Jurkat, Clone E6-1 (cell line): ENCODE measurements at places on chromosomes 1 and 21.
A peak's percentile ranks its signal among the peaks of the same experiment; 100 is the strongest.

DNA sequence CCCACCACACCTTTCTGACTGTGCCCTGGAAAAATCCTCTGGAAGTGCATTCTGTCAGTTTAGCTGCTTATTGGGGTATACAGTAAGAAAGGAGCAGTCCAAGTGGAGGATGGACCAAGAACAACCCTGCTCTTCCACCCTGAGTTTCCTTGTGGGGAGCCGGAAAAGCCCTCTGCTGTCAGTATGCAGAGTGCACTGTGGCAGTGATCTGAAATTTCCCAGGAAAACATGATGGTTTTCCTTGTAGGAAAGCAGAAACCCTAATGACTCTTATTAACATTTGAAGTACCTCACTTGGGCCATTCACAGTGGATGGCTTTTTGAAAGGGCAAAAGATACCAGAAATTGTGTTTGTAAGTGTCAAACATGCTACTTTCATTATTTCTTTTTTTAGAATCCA lies 20.5 kb downstream of the ELAVL4 start:
- DNase-seq: no peak

DNA sequence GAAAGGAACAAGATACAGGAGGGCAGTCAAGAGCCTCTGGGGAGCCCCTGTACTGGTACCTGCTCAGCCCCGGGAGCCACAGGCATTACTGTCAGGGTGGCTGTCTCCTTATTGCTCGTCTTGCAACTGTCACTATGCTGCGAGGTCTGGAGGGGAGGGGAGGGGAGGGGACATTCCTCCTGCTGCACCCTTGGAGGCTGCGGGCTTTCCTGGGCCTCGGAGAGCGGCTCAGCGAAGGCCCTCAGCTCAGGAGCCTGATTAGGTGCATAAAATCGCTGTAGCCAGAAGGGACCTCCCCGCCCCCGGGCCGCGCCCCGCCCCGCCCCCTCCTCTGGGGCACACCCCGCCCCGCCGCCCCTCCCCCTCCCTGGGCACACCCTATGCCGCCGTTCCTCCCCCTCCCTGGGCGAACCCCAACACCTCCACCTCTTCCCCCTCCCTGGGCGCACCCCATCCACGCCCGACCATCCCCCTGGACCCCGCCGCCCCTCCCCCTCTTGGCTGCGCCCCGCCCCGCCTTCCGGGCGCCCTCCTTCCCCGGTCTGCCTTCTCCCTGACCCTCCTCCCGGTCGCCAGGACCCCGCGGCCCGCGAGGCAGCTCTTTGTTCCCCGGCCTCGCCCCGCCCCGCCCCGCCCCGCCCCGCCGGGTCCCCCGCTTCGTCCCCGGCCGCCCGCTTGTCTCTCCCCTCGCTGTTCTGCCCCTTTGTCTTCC lies 35.5 kb downstream of the CACHD1 start:
- no peak for DNase-seq

DNA sequence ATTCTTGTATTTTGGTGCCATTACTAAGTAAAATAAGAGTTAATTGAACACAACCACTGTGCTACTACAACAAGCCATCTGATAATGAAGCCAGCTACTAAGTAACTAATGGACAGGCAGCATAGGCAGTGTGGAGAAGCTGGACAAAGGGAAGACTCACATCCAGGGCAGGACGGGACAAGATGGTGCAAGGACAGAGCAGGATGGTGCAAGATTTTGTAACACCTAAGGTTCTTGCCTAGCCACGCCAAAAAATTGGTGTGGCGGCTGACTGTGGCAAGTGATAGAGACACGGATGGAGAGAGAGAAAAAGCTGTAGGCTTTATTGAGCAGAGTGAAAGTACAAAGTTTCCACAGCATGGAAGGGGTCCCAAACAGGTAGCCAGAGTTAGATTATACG lies 114.0 kb upstream of the VANGL1 start:
- DNase-seq: no peak

DNA sequence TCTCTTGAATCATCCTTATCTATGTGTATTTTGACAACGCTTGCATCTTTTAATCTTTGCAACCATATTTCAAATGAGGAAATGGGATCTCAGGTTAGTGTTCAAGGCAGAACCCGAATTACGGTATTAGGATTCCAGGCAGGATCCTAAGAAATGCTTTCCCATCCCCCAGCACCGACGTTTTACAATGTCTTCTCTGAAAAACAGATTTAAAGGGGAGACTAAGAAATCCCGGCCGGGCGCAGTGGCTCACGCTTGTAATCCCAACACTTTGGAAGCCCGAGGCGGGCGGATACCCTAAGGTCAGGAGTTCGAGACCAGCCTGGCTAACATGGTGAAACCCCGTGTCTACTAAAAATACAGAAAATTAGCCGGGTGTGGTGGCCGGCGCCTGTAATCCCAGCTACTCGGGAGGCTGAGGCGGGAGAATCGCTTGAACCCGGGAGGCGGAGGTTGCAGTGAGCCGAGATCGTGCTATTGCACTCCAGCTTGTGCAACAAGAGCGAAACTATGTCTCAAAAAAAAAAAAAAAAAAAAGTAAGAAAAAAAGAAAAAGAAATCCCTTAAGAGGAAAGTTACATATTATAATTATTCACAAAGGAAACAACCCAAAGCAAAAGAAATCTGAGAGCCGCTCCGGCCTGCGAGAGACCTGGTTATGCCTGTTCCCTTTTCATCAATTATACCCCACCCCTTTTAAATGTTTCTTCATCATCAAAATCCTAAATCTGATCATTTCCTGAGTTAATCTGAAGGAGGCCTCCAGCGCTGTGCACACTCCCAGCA lies 801 bp upstream of the GORAB start:
- DNase-seq: no peak

- DNase-seq: no peak
Measured at GRCh38 chr1:1625404-1625775, 6.6 kb upstream of the MMP23B start.

DNA sequence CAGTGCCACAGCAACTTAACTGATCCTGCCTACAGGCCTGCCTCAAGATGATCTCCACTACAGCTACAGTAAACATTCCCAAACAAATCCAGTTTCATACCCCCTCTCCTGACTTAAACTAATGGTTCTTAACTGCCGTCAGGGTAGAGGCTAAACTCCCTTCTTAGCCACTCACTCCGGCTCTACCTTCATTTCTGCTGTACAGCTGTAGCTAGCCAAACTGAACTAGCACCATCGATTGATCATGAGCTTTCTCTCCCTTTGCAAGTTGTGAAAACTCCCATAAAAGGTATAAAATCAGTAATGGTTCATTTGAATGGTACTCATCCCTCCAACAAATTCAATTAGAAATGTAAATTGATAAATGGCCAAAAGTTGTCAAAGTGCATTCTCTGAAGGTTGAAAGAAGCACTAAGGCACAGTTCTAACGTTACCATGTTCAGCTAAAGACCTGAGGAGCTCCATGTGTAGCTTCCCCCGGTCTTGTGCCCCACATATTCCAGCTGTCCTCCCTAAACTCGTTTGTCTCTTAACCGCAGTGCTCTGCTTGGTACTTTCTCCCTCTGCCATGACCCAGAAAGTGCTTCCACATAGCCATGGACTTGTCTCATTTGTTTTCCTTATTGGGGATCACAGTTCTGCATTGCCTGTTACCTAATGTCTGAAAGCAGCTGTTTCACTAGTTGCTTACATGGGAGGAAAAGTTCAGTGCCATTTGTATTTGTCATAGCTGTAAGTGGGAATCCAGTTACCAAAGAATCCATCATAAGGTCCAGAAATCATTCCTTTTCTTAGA lies 49.8 kb downstream of the DHX9 start:
- DNase-seq: no peak

DNA sequence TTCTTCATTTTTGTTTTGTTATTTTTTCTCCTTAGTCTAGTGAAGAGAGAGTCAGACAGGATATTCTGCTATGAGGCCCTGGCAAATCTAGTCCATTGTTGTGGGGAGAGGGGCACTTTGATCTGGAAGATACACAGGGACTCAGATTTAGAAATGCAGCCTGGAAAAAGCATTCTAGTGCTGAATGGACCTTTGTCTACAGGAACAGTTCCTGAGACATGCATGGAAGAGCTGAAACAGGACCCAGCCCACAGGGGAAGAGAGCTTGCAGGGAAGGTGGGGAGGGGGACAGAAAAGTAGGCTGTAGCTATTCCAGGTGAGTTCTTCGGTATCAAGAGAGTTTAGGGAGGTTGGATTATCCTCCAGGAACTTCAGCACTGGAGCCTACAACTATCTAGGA lies 98.5 kb downstream of the AKT3 start:
- DNase-seq: no peak

DNA sequence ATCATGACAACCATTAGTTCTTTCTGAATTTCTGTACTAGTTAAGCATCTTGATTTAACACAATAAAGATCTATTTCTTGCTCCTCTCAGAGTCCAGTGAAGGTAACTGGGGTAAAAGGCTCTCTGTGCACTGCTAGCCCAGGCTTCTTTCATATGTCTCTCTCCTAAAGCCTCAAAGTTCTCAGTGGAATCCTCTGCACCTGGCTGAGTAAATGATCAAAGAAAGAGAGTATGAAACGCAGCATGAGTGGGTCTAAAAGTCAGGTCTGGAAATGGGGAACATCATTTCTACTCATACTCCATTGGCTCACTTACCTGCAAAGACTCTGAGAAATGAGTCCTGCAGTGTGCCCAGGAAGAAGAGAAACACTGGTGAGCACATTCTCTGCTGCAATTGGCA lies 418.5 kb downstream of the PTPRC start:
- DNase-seq: no peak

- DNase-seq: peak; percentile 11
Measured at GRCh38 chr1:237913345-237913744, 22.6 kb upstream of the ZP4 start.

GRCh38 chr1:90000934-90001676 lies 6.2 kb downstream of the ZNF326 start:
- DNase-seq: no peak

DNA sequence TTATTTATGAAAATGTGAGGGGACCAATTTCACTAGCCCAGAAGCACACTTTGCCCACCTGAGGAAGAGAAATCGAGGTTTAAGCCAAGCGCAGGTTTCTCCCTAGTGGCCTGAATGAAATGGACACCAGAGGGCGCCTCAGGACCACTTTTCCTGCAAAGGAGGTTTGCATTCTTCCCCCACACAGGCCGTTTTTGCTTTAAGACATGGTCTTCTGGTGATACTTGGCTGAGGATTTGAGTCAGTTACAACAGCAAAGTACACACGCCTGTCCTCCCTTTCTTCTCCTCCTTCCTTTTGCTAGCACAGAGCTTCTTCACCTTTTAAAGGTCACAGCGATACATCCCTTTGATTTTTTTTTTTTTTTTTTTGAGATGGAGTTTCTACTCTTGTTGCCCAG lies 5.4 kb downstream of the PLA2G2E start:
- peak; percentile 74 for DNase-seq

- DNase-seq: no peak
Measured at GRCh38 chr1:37432716-37433115, 41.7 kb upstream of the ZC3H12A start.

DNA sequence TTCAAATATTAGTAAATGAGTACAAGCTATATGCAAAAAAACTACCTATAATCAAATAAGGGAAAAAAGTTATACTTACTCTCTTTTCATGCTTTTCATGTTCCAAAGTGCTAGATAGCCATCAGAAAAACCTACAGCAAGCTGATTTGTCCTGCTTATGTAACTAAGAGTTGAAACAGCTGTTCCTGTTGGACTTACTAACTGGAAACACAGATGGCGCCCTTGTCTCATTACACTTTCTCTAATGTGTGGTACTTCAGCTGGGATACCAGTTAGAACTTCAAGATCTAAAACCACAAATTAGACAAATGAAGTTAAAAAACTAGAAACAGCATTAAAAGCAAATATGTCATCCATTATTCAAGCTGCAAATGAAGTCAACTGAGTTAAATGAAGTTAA lies 24.3 kb downstream of the AHCTF1 start:
- DNase-seq: peak; percentile 49

DNA sequence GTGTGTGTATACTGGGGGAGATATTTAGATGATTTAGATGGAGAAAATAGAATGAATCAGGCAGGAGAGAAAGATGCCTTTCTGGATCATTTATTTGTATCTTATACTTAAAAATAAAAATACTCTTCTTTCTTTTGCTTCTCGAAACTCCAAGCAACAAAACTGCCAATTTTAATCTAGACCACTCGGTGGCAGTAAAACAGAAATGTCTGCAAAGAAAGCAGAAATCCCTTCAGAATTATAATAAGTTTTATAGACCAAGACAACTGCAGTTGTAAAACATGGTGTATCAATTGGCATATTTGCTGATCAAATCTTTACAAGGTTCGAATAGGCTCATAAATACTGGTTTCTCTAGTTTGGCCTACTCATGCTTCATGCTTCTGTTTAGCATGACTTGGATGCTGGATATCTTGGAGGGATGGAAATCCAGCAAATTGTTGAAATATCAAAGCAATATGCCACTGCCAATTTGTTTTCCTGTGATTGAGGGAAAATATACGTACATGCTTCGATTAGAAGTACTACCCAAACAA lies 15.1 kb upstream of the C1orf87 start:
- DNase-seq: no peak

DNA sequence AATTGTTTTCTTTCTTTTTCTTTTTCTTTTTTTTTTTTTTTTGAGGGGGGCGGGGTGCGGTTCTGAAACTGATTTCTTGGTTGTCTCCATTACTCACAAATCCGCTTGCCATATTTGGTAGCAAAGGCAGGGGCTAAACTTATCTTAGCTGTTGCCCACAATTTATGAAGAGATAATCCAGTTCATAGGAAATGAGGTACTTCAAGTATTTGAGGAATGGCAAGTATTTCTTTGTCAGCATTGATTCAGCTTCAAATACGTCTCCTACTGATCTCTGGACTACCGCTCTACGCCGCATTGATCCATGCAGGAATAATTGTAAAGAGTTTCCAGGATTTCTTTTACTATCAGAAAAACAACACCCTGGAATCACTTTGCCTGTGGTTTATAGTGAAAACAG lies 289.2 kb upstream of the DPYD start:
- DNase-seq: no peak

- DNase-seq: no peak
Measured at GRCh38 chr1:73463873-73464272, 734.1 kb downstream of the LRRIQ3 start.

- DNase-seq: no peak
Measured at GRCh38 chr1:186429017-186429416, 31.9 kb downstream of the PDC start.

- DNase-seq: no peak
Measured at GRCh38 chr1:226699166-226699565, 39.9 kb downstream of the ITPKB start.

- no peak for DNase-seq
Measured at GRCh38 chr1:58746757-58747156, 37.1 kb downstream of the JUN start.

- no peak for DNase-seq
Measured at GRCh38 chr1:186754542-186755145, 74.1 kb upstream of the PLA2G4A start.

- DNase-seq: no peak
Measured at GRCh38 chr1:22778862-22779520, 68.4 kb downstream of the EPHB2 start.
